ENCODE measurements at places on chromosomes 12 and 14.

- no peak for DNase-seq
Observed at GRCh38 chr14:24874514-24875202, 175.3 kb downstream of the STXBP6 start.

DNA sequence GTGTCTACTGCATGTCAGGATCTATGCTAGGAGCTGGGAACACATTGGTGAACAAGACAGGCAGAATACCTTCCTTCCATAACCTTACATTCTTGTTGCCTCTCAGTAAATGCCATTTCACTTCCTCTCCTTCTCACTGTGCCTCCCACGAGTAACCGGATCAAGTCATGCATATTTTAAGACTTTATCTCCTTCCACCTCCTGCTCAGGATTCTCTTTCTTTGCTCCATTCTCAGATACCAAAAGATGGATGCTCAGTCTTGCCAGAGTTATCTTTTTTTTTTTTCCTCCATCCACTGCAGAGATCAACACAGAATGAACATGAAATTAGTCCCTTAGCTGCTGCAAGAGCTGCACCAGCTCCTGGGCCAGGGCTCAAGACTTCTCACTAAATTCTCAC, 20.0 kb upstream of the APPL2 start:
- no peak for DNase-seq

GRCh38 chr12:109752117-109753053, 38.8 kb downstream of the FAM222A start:
- DNase-seq, result no peak

DNA sequence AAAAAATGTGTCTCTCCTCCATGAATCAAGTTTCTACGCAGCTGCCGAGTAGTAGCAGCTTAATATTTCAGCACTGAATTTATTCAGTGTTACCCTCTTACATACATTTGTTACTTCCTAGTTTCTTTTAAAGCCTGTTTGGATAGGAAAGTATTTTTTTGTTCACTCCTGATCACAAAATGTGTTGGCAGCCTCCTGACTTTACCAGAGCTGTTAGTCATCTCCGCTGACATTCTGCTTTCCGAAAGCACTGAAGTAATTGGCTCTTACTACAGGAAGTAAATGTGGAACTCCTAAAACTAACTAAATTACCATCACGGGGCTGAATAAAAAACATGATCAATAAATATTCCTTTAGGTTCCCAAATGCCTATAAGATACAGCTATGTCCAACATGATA, 225.5 kb downstream of the EPS8 start:
- DNase-seq, result peak; percentile 54

DNA sequence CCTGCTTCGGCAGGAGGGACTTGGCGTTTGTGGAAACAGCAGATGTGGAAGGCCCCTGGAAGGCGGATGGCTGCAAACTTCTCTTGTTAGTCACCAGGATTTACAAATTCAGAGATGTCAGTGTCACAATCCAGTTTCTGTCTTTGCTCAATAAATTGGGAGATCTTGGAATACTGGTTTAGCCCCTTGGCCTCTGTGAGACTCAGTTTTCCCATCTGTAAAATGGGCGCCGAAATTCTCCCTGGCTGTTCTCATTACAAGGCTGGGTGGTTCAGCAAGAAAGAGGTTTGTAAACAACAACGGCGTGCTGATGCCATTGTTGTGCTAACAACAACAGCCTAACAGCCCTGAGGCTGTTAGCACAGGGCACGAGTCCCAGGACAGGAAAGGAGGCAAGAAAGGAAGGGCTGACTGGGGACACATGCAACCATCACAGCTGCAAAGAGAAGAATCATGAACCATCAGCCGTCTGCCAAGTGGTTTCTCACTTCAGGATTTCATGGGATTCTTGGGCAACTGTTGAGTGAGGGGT, 127.5 kb downstream of the AACS start:
- no peak for DNase-seq

- no peak for DNase-seq
Observed at GRCh38 chr14:91778217-91778616, 46.3 kb upstream of the CATSPERB start.

DNA sequence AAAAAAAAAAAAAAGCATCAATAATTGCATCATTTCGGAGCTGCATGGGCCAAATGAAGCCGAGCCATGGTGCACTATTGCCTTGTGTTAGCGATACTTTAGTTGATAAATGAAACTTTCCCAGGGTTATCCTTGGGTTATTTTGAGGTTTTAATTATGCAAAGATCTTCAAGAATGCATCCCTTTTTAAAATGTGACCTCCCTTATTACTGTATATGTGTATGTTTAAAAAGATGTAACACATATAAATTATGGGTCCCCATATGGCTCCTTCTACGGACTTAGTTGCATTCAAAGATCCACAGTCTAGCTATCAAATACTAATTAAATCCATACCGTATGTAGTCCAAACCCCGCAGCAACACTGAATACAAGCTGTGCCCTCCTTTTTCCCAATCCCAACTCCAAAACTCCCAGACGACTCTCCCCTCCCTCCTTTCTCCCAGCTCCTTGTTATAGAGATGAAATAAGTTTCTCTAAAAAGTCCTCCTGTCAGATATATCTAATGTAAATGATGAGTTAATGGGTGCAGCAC, 129.3 kb upstream of the MAP1LC3B2 start:
- DNase-seq, result no peak

DNA sequence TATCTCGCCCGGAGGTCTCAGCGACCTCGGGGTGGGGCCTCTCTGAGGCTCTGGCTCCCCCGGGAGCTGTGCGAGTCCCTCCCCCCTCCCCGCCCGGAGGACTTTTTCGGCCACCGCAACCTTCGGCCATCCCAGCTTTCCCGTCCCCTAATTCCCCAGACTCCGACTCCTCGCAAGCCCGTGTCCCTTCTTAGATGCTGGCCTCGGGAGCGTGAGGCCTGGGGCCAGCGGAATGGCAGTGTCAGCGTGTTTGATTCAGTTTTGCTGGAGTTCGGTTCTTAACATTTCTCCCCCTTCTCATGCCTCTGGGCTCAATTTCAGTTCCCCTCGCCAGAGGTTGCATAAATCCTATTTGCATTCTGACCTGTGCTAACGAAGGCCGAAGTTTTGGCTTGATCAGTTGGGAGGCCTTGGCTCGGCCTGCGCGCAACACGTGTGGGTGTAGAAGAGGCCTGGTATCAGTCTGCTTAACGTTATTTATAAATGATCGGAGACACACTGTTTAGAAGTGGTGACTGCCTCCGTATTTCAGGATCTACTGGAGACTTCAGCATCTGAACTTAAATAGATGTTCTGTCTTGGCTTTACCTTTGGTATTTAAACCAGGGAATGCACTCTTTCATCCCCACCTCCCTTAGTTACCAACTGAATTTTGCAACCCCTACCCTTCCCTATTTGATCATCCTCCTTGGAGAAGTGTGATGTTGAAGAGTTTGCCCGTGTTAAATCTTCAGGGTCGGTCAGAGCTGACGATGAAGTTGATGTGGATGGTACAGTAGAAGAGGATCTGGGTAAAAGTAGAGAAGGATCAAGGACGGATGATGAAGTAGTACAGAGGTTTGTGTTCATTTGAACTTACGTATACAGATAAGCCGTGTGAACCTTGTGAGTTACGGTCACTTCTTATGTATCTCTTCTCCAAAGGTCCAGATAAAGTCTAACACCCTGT, 851 bp downstream of the HSP90B1 start:
- DNase-seq, result peak; percentile 74

DNA sequence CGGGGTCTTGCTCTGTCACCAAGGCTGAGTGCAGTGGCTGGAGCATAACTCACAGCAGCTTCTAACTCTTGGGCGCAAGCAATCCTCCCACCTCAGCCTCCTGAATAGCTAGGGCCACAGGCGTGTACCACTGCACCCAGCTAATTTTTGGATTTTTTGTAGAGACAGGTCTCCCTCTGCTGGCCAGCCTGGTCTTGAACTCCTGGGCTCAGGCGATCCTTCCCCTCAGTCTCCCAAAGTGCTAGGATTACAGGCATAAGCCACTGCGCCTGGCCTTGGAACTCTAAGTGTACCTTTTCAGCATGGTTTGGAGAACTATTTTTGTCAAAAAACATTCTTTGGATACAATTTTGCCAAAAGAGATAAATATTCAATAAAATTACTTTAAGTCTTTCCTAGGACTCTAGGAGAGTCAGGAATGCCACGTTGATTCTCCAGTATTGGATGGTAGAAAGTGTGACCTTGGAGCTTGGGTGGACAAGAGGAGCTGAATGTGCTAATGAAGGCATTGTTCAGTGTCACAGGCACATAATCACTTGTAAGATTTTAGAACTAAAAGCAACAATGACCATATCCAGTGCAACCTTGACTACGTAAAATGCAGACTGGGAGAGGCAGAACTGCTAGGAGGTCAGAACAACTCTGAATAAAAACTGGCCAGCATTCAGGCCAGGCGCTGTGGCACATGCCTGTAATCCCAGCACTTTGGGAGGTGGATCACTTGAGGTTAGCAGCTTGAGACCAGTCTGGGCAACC, 2.8 kb downstream of the SRSF9 start:
- DNase-seq, result peak; percentile 67

GRCh38 chr14:67514203-67514607, 18.9 kb upstream of the PLEKHH1 start:
- DNase-seq, result no peak

DNA sequence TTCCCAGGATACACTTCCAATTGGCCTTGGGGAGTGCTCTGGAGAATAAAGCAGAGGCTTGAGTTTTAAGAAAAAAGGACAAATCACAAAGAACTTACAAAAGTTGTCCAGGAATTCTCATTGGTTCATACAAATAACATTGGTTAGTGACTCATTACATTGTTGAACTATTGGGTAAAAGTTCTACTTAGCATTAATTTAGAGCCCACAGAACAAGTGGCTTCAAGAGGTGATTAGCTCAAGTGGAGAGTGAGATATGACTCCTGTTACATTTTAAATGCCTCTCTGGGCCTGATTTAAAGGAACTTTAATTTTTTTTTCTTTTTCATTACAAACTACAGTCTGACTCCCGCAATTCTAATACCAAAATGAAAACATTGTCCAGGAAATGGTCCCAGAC, 72.9 kb downstream of the ASCL4 start:
- DNase-seq, result no peak

DNA sequence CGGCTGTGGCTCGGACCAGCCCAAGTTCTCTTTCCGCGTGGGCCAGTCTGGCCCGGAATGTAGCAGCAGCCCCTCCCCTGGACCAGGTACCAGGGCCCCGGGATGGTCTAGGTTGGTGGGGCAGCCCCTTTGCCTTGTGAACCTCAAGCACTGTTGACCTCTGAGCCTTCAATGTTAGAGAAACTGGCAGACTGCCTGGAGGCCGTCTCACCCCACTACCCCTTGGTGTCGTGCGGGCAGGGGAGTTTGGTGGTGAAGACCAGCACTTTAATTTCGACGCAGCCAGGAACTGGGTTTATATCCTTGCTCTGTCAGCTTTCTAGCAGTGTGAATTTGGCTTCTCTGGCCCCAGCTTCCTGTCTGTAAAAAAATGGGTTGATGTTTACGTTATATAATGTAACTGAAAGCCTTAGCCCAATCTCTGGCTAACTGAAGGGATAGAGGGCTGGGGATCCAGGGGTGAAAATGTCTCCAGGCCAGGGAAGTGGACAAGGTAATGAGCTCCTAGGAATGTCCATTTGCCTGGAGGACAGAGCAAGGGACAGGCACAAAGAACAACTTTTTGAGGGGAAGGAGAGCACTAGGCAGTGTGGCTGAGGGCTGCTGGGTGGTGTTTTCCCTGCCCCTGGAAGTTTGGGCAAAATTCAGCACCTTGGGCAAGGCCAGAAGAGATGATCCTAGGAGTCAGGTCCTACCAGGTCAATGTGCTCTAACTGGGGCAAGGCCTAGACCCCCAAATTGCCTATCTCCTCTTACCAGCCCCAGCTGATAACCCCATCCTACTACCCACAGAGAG, 11.4 kb downstream of the MCRS1 start:
- no peak for DNase-seq

GRCh38 chr12:4483885-4484823, 38.5 kb upstream of the FGF6 start:
- DNase-seq, result no peak

GRCh38 chr12:52179396-52179973, 12.3 kb downstream of the KRT80 start:
- no peak for DNase-seq

GRCh38 chr14:105685003-105685402, 158.6 kb downstream of the TMEM121 start:
- no peak for DNase-seq

DNA sequence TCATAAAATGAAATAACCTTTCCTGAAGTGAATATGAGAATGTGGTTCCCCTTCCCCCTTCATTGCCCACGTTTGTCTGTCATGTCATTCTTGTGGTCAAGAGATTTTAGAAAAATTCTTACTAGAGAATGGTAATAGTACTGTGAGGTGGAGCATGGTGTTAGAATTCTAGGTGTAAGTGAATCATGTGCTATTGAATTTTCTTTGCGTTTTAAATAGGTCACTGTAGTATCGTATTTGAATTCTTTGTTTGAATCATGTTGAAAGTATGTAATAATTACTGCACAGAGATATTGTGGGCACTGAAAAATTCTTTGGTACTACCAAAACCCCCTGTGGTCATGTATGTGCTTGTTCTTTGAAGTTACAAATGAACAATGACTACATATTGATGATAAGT, 49.9 kb downstream of the FUT8 start:
- peak; percentile 56 for DNase-seq

DNA sequence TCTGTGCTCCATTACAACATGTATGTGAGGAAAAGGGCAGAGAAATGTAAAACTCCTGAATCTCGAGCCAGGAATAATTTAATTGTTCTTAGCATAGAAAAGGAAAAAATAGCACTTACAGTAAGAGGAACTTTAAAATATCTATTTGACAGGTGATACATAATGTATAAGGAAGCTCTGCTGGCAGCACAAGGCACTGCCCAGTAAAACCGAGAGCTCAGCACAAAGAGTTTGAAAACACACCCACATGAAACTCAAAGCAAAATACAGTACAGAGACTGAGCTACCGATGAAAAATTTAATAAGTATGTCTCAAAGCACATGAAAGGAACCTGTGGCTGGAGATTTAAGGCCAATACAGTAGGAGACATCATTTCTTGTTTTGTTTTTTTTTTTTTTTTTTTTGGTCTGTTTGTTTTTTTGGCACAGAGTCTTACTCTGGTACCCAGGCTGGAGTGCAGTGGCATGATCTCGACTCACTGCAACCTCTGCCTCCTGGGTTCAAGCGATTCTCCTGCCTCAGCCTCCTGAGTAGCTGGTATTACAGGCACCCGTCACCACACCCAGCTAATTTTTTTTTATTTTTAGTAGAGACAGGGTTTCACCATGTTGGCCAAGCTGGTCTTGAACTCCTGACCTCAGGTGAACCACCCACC, 19.2 kb downstream of the CLIP1 start:
- DNase-seq, result no peak

GRCh38 chr12:94686834-94687628, 36.7 kb upstream of the TMCC3 start:
- DNase-seq, result peak; percentile 34

- DNase-seq, result no peak
Observed at GRCh38 chr12:118874698-118875548, 106.4 kb upstream of the SRRM4 start.

Measured in adipocyte (in vitro differentiated cells).